CD4-positive, alpha-beta T cell treated with Interleukin-10 for 1 hour (primary cell): ENCODE measurements at places on chromosomes 3 and 15.

- DNase-seq, result no peak
Observed at GRCh38 chr3:23341147-23341838, 138.2 kb downstream of the UBE2E2 start.

DNA sequence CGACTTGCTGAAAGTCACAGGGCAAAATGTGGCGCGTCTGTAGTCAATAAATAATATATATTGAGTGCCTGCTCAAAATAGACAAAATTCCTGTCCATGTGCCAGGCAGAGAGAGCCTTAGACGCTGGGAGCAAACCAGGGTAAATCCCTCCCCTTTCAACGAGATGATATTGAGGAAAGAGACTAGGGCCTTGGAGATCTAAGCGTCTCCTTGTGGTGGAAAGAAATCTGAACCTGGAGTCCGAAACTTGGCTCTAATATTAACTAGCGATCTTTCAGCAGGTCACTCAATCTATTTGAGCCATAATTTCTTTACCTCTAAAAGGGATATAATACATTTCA is 348 bp upstream of the DPP8 start:
- no peak for DNase-seq

GRCh38 chr3:122730240-122730639 is 49.6 kb downstream of the PARP14 start:
- no peak for DNase-seq

- no peak for DNase-seq
Observed at GRCh38 chr15:66906668-66907614, 158.5 kb upstream of the SMAD3 start.
